ENCODE measurements at places on chromosomes 4 and X.

DNA sequence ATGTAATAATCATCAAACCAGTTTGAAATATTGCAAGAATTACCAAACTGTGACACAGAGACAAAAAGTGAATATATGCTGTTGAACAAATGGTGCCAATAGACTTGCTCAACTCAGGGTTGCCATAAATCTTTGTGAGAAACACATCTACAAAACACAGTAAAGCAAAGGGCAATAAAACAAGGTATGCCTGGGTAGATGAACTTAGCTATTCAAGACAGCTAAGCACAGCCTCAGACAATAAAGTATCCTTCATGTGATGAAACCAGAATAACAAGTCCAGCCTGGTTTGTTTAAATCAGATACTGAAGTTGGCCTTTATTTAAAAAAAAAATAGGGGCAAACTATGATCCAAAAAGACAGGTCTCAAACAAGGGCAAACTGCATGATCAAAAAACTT, 19.2 kb downstream of the LAMTOR3 start:
- DNase-seq = no peak

DNA sequence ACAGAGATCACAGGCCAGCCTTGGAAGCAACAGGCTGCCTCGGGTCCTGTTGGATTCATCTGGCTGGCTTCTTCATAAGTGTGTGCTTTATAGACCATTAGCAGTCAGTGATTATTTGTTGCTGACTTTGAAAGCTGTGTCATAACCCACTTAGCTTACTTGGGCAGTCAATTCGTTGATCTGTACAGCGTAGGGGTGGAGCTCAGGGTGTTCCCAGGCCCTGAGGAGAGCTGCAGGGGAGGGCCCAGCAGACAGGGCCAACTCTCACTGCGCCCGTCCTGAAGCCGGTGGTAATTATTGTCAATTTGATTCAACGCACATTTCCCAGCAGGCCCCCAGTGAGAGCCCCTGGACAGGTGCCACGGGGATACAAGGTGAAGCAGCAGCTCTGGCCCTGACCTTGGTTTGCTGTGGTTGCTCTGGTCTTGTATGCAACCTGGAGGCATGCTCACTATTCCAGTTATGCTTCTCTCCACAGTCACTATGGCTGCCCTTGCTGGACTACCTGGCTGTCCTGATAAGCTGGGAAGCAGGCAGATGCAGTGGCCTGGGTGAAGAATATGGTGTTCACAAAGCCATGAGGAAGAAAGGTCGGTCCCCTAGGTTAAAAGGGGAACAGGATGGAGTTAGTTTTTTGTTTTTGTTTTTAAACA, 40.1 kb upstream of the HMGB3 start:
- DNase-seq = no peak

DNA sequence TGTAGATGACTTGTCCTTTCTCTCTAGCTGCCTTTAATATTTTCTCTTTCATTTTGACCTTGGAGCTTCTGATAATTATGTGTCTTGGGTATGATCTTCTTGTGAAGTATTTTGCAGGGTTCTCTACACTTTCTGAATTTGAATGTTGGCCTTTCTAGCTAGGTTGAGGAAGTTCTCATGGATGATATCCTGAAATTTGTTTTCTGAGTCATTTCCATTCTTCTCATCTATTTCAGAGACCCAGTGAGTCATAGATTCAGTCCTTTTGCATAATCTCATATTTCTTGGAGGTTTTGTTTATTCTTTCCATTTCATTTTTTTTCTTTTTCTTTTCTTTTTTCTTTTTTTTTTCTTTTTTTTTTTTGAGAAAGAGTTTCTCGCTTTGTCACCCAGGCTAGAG, 585.7 kb upstream of the PABPC4L start:
- DNase-seq = no peak

DNA sequence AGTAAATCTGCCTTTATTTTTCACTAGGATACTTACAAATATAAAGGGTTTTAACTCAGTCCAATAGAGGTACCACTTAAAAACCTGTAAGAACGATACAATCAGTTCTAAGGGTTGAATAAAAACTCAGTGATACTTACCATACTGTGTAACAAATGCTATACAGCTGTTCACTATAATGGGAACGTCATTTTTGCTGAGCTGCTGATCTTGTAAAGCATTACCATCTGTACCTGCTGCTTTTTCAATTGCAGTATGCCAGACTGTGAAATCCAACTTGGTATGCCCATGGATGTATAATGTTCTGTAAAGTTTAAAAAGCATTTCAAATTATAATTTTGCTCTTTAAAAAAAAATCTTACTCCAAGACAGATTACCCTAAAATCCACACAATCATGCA, 111.2 kb downstream of the ARAP2 start:
- DNase-seq = no peak

DNA sequence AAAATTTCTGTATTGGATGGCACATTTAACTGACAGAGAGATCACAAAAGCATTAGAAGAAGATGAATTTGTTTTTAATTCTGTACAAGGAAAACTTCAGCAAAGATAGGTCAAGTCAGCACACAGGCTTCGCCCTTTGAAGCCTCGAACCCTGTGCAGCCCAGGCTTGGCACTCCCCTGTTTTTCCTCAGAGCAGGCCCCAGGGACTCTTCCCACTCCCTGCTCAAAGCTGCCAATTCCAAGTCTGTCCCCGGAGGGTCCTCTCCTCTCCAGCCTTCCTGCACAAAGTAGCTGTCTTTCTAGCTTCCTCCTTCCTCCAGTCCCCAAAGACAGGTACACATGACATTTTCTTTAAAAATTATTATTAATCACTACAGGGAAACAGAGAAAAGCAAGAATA, 466.3 kb downstream of the PPARGC1A start:
- no peak for DNase-seq

Measured in stimulated activated CD4-positive, alpha-beta T cell treated with anti-CD3 and anti-CD28 coated beads, Interleukin-15, amount 100 ng/mL, for 24 hours (primary cell).